Stimulated activated CD4-positive, alpha-beta T cell treated with anti-CD3 and anti-CD28 coated beads, TNF-alpha, amount 100 ng/mL, for 24 hours (primary cell): ENCODE measurements at places on chromosomes 6 and 20.

DNA sequence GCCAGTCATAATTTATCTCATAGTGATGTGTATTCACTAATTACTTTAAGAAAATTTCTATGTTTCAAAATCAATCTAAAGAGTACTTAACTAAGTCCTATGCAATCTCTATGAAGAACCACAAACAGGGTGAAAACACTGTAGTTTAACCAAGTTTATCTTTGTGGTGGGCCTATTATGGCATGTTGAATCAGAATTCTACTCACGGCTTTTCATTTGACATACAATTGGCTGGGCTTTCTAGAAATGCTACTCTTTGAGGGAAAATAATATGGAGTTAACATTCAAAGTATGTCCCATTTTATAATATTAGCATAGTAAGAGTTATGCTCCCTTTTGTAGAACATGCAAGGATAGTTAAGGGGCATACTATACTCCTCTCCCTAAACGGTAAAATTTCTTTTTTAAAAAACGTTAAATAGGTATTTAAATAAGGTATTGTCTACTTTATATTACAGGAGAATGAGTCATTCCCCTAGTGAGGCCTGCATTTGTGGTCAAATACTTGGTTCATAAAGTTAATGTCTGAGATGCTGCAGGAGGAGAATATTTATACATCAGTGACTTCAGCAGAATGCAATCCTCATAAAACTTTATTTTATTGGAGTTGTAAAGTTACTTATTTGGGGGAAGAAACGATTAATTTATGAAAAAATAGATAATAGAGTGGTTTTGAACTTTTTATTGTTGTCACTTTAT is 1.8 kb downstream of the MOXD1 start:
- no peak for DNase-seq

- DNase-seq: no peak
Measured at GRCh38 chr20:22729616-22730236, 145.4 kb upstream of the FOXA2 start.

DNA sequence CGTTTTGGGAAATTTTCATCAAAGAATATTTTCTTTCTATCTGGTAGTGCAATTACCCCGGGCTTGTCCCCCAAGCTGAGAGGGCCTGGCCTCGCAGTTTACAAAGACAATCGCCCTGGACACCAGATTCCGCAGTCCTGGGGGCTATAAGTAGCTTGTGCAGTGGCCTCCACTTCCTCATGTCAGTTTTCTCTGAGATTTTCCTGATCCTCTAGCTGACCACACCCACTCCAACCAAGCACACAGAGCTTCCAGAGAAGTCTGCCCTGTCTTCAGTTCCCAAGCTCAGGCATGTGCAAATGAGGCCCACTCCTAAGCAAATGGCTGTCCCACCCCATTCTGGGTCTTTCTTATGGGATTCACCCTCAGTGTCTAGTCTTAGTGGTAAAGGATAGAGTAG is 245.3 kb downstream of the MAFB start:
- no peak for DNase-seq

- peak; percentile 86 for DNase-seq
Measured at GRCh38 chr6:31827286-31828079, at the start of gene HSPA1B. Gene HSPA1B, plus strand, starts transcription at chr6:31827738. Its CDS starts 213 bp downstream, at chr6:31827951.

DNA sequence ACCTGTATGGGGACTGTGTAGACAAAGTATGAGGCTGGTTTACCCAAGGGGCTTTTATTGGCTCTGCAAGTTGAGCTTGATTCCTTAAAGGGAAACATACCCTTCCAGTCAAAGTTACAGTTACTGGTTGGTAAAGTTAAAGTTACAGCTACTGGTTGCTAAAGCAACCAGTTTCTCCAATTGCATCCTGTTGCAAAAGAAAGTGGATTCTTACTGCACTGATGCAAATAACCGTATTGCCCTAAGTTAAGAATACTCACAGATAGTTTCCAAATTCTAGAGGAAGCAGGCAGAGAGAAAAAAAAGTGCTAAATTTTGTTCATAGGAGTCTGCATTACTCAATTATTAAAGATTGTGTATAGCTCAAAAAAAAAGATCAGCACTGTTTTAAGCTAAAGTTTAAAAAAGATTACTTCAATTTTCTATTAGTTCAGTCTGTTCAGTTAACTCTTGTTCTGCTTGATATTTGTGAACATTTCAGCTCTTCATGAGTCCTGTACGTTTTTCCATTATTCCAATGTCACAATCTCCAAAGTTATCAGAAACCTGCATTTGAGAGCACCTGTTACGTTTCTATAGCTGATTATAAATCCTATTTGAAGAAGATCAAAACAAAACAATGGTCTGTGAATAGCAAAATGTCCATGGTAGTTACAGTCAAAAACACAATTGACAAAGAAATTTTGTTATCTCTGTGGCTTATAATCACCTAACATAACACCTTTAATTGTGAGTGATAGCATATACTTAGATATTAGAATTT is 8.6 kb upstream of the IL22RA2 start:
- DNase-seq: no peak

DNA sequence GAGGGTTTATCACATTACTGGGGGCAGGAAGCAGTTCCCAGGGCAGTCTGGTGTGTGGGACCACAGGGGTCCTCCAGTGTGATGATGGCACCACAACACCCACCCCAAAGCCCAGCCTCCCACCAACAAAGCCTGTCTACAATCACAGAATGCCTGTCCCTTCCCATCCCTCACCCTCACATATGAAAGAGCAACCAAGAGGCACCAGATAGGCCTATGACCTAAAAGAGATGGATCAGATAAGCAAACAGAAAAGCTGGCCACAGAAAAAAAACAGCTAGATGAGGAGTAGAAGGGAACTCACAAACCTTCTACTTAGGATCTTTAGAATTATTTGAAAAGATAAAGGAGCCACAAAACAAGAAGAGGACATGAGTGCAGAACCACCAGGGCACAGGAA is 54.3 kb downstream of the SERAC1 start:
- no peak for DNase-seq

DNA sequence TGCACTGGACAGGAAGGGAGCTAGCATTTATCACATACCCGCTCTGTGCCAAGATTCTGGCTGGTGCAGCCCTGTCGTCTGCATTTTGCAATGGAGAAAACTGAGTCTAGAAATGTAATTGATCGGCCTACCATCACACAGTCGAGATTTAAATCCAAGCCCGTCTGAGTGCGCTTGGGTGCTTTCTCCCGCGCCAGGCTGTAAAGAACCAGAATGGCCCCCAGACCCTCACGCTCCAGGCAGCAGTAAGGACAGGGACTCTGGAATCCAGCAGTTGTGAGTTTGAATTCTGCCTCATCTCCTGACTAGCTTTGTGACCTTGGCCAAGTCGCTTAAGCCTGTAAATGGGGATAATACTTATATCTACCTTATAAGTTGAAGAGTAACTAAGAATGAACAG is 10.8 kb downstream of the DYNLRB1 start:
- DNase-seq: no peak

DNA sequence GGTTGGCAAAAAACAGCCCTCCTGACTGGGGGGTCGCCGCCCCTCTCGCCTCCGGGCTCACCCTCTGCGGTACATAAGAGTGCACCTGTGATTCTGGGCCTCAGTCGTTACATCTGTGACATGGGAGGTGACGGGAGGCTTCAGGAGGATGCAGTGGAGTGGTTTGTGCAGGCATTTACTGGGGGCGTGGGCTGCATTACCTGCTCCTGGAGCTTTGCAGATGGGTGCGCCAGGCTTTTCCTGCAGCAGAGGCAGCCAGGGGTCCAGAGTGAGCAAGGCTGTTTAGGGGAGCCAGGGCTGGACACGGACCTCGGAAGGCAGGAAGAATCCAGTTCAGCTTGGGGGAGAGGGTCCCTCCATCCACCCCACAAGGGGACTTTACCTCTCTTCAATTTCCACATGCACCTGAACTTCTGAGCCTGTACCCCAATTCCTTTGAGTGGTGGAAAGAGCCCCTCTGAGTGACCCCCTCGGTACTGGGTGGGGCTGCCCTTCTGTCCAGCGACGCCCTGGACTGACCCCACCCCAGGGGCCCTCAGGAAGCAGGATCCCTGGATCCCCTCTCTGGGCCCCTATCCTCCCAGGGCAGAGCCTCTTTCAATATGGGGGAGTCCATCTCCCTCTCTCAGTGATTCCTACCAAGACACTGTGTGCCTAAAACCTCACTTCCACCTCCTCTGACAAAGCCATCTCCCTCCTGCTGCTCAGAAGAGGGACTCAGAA is 134.0 kb downstream of the TAF4 start:
- DNase-seq: no peak

DNA sequence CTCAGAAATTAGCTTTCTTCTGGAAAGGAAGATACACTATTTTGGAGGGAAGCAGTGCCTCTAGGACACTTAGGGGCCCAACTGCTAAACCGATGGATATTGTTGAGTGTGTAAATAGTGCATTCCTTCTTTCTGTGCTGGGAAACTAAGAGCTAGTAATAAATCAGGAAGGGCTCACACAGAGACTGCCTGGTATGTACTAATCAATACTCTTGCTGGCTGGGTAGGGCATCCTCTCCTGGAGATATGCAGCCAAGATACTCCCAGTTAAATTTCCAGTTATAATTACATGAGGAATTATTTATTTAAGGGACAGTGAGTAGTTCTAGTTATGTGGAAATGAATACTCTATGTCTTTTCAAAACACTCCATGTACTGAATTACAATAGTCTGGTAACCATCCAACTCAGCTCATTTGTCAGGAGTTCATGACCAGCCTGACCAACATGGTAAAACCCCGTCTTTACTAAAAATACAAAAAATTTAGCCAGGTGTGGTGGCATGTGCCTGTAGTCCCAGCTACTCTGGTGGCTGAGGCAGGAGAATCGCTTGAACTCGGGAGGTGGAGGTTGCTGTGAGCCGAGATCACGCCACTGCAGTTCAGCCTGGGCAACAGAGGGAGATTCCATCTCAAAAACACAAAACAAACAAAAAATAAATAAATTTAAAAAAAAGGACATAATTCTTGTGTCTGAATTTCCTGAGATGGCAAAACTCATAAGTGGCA is 100.0 kb downstream of the OR2B2 start:
- no peak for DNase-seq

DNA sequence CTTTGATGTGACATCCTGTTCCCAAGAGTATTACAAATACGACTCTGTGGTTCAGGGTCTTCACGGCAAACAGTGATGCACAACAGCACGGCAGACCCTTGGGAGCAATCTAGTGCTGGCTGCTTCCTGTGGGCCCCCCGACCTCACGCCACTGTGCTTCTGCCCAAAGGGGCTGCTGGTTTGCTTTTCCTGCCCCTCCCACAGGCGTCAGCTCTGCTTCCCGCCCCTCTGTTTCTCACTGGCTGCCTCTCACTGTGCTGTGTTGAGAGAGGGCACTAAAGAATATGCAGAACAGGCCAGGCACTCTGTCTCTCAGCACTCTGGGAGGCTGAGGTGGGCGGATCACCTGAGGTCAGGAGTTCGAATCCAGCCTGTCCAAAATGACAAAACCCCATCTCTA is 554.5 kb upstream of the AGPAT4 start:
- no peak for DNase-seq

- no peak for DNase-seq
Measured at GRCh38 chr20:23393996-23394775, 27.1 kb downstream of the NAPB start.

GRCh38 chr20:50887576-50887975 is 43.7 kb downstream of the ADNP start:
- no peak for DNase-seq
